Uterus (tissue), 4 donors: ENCODE measurements at places on chromosomes 4 and X.

DNA sequence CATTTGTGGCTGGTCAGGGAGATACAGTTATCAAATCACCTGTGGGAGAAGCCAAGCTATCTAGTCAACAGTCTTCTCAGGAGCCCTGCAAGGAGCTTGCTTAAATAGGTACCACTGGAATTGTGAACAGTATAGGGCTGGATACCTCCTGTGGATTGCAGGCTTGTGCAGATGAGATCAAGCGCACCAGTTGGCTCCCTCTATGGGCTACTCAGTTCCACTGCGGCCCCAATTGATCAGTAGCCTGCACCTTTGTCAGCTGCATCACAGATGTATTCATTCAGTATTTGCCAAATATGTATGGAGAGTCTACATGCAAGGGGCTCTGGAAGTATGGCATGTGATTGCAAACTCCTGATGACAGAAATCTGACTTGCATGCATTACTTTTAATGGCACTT is 28.6 kb downstream of the TEX13A start:
- DNase-seq: no peak

DNA sequence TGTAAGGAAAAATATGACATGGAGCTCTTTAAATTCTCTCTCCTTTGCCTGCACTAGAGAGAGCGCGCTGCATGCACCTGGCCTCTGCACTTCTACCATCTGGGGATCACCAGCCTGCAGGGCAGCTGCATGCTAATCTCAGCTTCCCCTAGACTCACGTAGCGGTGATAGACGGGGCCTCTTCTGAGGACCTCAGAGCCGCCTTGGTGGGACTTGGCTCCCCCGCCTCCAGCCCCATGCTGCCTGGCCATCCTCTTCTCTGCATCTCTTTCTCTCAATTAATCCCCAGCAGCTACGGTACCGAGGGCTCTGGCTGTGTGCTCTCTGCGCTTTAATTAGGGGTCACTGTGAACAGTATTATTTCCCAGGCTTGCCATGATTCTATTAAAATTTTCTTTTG is 52.8 kb upstream of the PSAPL1 start:
- no peak for DNase-seq

DNA sequence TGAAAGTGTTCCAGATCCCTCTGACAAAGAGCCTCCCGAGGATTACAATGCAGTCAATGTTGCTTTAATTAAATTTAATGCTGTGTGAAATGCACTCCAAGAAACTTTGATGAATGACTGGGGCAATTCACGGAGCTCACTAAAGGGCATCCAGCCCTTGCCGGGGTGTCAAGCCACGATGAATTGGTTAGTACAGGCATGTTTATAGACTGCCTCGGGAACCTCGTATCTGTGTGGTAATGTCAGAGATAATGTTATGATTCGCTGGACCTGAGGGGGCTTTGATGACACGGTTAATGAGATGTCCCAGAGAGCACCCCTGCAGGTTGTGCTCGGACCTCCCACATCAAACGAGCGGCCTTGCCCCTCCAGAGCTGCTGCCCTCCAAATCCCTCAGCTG is 428.8 kb downstream of the NKX6-1 start:
- no peak for DNase-seq

GRCh38 chr4:6660430-6660829 is 19.9 kb downstream of the MRFAP1 start:
- no peak for DNase-seq

DNA sequence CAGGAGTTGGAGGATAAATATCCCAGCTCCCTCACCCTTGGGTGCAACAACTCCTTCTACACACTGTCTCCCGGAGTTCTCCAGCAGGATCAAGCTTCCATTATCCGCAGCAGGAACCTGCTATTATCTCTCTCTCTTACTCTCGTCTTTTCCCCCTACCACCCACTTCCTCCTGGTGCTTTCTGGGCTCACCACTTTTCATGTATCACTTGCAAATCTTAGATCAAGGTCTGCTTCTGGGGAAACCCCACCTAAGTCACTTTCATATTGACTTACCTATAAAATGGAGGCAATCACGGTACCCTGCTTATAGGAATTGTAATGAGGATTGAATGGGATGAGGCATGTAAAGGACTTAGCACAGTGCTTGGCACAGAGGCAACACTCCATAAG is 589.5 kb downstream of the BCOR start:
- no peak for DNase-seq

- no peak for DNase-seq
Measured at GRCh38 chr4:122045533-122045932, 93.7 kb upstream of the TRPC3 start.

- DNase-seq: peak; percentile 46
Measured at GRCh38 chrX:153726286-153727122, 1.8 kb downstream of the ABCD1 start.

DNA sequence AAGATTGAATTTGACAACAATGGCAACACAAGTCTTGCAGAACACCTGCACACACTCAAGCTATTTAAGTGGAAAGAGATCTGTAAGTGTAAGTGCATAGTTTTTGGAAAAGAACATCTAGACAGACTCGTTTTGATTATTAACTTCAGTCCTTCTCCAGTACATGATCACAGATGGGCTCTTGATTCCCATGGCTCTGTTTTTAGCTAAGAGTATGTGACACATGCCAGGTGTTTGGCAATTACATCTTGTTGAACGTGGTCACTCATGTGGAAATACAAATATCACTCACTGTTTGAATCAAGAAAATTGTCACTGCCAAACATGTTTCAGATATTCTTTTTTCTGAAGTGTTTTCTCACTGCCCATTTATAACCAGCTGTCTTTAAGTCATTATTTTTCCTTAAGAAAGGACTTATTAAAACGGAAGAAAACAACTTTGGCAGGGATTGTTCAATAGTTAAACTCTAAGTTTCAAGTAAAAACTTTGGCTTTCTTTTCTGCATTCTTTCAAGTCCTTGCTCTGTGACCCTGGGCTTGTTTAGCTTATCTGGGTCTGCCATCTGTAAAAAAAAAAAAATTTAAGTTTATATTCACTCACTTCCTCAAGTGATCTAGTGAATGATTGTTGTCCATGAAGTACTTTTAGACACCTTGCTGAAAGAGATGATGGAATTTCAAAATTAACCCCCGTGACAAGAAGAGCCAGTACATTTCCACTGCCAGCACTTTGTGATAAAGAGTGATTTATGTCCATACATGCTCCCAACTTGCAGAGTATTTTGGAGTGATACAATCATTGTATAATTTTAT is 125.4 kb downstream of the ATXN3L start:
- no peak for DNase-seq

GRCh38 chr4:77917075-77917474 is 54.4 kb downstream of the MRPL1 start:
- no peak for DNase-seq

GRCh38 chrX:39682778-39683177 is 415.0 kb downstream of the BCOR start:
- DNase-seq: no peak

DNA sequence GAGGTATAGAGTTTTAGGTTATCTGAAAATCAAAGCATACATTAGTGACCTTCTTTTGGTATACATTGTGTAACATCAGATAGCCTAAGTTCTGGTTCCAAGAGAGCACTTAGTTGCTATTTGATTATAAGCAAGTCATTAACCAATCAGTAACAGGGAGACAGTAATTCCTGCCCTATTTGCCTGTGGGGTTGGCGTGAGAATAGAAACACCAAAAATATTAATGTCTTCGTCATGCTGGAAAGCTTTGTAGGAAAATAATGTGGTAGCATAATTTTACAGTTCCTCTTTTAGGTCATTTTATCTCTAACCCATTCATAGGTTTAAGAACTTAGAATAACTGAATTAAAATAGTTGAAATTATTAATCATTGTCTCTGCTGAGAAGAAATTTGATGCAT is 37.8 kb downstream of the NPNT start:
- DNase-seq: no peak

DNA sequence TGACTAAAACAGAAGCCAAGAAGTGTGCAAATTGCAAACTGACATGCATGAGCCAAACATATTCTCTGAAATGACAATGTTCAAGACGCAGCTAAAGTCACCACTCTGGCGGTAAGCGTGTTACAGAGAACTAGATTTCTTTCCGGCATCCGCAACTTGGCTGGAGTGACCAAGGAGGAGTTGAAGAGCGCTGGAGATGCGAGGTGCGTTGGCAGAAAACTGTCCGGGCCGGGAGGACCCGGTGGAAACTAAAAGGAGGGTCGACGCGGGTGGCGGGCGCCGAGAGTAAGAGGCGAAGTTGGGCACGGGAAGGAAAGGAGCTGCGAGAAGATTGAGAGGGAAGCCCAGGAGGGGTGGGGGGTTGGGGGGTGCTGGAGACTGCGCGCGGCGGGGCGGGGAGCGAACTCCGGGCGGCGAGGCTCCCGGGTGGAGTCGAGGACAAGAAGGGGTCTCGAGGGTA is 807 bp downstream of the SEL1L3 start:
- no peak for DNase-seq

- peak; percentile 66 for DNase-seq
Measured at GRCh38 chrX:131747173-131747572, 203.3 kb downstream of the OR13H1 start.

DNA sequence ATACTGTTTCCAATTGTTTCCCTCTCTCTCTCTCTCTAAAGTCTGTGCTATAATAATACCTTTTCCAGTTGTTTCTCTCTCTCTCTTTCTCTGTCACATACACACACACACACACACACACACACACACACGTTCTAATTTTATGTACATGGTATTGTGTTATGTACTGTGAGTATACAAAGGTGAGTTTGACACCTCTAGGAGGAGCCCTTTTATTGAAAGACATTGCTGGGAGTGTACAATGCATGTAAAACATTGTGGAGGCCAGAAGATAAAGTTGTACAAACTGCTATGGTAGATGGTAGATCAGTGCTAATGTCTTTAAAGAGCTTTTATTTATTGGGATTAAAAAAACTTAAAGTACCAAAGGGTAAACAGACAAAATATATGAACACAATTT is 53.6 kb downstream of the BLTP1 start:
- DNase-seq: no peak

DNA sequence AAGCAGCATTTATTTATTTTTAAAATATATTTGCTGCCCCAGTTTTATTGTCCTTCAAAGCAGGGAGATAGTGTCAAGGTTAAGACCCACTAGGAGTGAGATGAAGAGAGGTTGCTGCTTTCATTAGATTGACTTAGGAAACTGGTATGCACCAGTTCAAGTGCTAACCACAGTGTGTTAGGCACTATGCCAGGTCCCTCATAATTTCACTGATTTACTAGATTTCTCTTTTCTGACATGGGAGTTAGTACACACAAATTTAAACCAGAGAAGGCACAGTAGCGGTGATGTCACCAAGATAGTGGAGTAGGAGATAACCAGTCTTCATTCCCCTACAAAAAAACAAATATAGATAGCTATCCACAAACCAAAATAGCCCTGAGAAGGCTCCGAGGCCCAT is 14.3 kb downstream of the RRAGB start:
- DNase-seq: no peak

DNA sequence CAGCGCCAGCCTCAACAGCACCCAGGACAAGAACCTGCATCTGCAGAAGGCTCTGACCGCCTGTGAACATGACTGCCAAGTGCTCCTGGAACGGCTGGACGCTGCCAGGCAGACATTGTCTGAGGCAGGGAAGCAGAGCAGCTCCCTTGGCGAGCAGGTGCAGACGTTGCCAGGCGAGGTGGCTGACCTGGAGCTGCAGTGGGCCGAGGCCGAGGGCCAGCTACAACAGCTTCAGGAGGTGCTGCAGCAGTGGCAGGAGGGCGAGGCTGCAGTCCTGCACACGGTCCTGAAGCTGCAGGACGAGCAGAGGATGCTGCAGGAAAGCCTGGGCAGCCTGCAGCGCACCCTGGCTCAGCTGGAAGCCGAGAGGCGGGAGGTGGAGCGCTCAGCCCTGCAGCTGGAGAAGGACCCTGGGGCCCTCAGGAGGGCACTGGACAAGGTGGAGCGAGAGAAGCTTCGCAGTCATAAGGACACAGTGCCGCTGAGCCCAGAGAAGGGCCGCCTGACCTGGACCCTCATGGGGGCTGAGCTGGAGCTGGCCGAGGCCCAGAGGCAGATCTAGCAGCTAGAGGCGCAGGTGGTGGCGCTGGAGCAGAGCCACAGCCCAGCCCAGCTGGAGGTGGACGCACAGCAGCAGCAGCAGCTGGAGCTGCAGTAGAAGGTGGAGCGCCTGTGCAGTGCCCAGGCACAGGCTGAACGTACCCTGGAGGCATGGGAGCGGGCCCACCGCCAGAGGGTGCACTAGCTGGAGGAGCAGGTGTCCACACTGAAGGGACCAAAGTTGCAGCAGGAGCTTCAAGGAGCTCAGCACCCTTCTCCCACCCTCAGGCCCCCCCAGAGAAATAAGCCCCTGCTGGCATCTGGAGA is 16.4 kb downstream of the SMIM10L2A start:
- no peak for DNase-seq

- no peak for DNase-seq
Measured at GRCh38 chr4:139501527-139501926, 47.6 kb downstream of the RAB33B start.

DNA sequence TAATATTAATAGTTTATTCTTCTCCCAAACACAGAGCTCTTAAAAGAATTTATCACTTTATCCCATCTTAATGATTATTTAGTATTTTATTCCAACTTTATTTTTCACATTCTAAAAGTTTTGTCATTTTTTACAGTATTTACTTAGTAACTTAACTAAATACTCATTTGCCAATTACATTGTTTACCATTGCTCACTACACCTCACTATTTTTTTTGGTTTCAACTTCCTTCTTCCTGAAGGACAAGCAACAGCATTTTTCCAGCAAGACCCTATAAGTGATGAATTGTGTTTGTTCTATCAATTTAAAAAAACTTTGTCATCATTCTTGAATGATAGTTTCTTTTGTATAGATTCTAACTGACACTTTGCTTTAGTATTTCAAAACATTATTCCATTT is 19.4 kb upstream of the SRD5A3 start:
- DNase-seq: no peak

DNA sequence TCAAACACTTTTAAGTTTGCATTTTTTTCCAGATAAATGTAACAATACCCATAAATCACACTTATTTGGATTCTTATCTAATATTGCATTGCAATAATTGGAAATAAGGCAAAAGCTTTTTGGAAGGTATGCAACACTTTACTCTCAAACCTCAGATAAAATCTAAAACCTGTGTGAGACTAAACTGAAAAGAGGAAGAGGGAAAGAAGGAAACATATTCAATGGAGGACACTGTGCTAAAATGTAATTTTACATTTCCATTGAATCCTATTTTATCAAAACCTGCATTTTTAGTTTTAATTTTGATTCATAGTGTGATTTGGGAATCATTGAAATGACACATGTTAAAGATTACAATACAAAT is 99.4 kb downstream of the HPGD start:
- no peak for DNase-seq

DNA sequence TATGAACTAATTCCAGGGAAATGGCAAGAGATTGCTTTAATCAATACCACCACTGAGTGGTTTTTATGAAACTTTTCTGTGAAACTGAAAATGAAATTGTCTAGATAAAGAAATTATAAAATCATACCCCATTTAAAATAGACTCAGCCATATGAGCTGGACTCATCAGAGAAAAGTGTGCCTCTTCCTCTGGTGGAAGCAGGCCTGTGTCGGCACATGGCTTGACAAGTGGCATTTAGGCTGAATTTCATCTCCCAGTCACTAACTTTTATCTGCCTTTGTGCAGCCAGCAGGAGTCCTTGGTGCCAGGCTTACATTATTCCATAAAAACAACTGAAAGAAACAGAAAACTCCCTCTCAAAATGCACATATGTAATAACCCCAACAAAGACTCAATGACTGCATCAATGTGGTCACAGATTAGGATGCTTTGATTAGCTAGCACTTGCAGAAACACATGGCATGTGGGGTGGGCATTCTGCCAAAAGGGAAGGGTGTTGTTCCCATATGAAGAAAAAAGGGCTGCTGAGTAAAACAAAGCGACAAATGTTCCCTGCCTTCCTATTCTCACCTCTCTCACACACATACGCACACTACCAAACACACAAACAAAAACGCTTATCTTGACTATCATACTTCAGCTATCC is 232.3 kb downstream of the PABPC4L start:
- no peak for DNase-seq
